ENCODE measurements at places on chromosomes 4 and X.

DNA sequence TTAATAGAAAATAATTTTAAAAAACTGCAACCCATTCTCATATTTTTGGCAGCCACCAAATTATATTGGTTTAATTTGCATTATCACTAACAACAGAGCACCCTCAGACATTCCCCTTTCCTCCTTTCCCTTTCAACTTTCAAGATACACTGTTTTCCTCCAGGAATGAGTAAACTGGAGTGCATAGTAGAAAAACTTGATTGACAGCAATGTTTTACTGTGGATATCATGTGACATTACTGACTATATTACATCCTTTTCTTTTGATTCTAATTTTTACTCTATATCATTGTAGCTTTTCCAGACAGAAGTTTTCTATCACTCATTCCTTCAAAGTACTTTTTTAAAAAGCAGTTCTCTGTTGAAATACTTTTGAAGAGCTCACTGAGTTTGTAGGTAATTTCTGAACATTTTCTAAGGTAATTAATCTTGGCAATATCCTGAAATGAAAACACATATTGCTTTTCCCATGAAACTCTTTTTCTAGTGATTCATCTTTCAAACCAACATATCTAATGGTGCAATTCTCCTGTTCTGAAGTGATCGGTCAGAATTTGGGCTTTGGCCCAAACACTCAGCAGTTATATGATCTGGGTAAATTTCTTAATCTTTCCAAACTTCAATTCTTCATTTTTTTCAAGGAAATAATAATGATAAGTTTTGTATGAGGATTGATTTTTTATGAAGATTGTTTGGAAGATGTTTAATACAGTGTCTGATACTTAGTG lies 920.4 kb upstream of the EPHA5 start:
- no peak for DNase-seq

DNA sequence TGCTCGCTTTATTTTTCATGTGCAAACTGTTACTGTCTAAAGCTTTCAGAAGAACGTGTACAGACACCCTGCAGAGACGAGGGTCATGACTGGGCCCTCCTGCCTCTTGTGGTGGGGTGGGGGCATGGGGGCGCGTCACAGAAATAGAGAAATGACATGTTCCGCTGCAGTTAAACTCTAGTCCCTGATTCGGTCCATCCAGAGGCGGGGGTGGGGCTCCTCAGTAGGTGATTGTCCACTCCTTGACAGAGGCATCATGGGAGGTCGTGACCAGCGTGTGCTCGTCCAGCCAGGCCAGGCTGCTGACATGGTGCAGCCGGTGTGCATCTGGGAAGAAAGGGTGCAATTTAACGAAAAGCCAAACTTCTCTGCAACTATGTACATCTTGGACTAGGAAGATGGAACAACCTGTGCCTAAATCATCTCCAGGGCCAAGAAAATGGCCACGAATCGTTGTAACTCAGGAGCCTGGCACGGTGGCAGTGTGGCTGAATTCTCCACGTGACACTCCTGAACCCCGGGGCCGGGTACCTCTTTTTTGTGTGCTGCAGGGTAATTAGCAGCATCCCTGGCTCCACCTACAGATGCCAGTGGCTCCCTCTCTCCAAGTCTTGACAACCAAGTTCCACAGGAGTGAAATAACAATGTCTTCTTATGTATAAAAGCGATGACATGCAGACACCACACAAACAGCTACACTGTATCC lies 41.3 kb downstream of the WDR1 start:
- no peak for DNase-seq

DNA sequence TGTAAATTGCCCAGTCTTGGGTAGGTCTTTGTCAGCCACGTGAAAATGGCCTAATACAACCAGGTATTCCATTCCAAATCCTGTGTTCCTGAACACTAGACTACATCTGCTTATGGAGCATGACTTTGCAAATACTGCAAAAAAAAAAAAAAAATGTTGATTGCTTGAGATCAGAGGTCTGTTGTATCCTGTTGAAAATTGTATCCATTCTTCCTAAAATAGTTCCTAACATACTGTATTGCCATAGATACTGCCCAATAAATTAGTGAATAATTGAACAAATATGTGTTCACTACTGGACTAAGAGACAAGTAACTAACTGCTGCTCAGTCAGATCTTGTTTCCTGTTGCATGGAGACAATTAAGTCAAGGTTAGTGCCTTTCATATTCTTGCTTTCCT lies 164.3 kb upstream of the PABPC4L start:
- no peak for DNase-seq

DNA sequence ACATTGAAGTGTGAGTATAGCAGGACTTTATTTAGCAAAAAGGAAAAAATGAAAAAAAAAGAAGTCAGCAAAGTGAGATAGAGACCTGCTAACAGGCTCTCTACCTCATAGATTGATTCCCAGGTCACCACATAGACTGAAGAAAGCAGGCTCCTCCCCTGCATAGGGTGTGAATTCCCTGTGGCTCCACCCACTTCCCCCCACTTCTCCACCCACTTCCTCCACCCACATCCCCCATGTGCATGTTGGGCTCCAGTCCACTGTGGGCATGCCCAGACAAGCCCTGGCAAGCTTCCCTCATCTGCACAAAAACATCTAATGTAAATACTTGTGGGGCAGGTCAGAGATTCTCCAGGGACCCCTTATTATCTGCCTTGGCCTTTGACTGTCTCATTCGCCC lies 97.8 kb downstream of the TMEM47 start:
- no peak for DNase-seq

- DNase-seq, result peak; percentile 21
Measured at GRCh38 chrX:15973299-15973698, 118.7 kb upstream of the AP1S2 start.

GRCh38 chr4:38292529-38292928 lies 332.3 kb downstream of the PTTG2 start:
- no peak for DNase-seq

DNA sequence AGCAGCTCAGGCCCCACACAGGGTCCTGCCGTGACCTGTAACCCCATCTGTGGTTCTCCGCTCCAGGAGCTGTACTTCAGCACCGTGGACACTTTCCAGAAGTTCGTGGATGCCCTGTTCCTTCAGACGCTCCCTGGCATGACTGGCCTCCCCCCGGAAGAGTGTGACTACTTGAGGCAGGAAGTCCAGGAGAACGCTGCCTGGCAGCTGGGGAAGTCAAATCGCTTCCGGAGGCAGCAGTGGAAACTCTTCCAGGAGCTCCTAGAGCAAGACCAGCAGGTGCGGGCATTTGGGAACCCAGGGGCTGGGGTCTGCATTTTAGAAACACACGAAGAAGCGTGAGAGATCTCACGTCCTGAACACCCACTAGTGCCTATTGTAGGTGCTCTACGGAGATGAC lies 72.5 kb downstream of the EVC start:
- DNase-seq, result no peak

- DNase-seq, result no peak
Measured at GRCh38 chr4:141026900-141027299, 106.4 kb downstream of the RNF150 start.
